ENCODE measurements at places on chromosomes 1 and 21. TPM values are rescaled to one million over a fixed set of nuclear protein-coding genes. Genes with fewer than 3 reads are reported as not detected.

- no peaks in the 10 kb centered on the region for H3K4me1 ChIP-seq
- no peaks in the 10 kb centered on the region for H3K27me3 ChIP-seq
- no peak overlapping the region for H3K27ac ChIP-seq
- no peaks in the 10 kb centered on the region for H3K36me3 ChIP-seq
Measured at GRCh38 chr1:44802306-44803061, 2.3 kb downstream of the PLK3 start.

GRCh38 chr1:63873751-63874150, 99.9 kb downstream of the ROR1 start:
- H3K27me3 ChIP-seq: no peaks in the 10 kb centered on the region
- H3K36me3 ChIP-seq: no peaks in the 10 kb centered on the region
- no peak for DNase-seq
- peaks cover 5% of the 10 kb centered on the region for H3K4me1 ChIP-seq
- H3K27ac ChIP-seq: no peak overlapping the region

KRTAP21-3 gene
- not detected for total RNA-seq

LENEP gene
- total RNA-seq: not detected

KPRP gene
- not detected for total RNA-seq

All from aorta (tissue), 5 donors.